ENCODE measurements at places on chromosomes 4 and X.

GRCh38 chrX:641671-642435 is 11.3 kb downstream of the SHOX start:
- DNase-seq = no peak

DNA sequence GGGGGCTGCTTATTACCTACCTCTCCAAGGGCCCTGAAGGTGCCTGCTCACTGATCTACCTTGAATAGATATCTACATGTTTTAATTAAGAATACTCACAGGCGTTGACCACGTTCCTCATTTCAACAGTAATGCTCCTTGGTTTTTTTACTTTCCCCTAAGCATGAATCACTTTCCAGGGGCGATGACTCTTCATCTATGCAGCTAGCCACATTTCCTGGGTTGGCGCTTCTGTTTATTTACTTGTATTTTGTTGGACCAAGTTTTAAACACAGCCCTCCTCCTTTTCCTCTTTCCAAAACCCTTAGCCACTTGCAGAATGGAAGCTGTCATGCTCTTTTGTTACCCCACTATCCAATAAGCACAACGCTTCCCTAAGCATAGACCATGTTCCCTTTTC is 50.8 kb downstream of the CBLL2 start:
- no peak for DNase-seq

DNA sequence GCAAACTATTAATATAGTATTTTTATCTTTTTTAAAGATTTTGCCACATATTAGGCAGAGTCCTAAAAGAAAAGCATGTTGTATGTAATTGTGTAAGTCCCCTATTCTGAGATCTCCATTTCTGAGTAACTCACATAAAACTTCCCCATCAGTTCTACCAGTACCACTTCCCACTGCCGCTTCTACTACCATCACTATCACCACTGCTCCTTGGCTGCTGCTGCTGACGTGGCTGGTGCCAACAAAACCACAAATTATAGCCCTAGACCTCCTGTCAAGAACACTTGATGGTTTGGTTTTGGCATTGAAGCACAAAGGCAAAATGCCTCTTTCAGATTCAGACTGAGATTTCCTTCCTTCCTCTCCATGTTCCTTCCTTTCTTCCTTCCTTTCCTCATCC is 106.4 kb downstream of the MMRN1 start:
- DNase-seq = no peak

DNA sequence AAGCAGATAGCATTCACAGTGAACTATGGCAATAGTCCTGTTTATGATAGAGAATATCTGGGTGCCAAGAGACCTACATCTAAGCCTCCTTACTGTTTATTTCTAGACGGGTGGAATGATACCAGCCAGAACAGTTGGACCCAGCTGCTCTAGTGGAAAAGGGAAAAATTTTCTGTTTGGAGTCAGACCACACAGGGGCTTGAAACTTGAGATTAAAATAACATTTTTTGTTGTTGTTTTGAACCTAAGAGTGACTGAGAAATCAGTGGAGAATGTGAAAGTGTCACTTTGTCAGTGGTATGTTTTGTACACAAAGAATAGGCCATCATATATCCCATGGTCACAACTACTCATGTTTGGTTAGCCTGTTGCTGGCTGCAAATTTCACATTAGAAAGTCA is 105.7 kb downstream of the AGTR2 start:
- no peak for DNase-seq

DNA sequence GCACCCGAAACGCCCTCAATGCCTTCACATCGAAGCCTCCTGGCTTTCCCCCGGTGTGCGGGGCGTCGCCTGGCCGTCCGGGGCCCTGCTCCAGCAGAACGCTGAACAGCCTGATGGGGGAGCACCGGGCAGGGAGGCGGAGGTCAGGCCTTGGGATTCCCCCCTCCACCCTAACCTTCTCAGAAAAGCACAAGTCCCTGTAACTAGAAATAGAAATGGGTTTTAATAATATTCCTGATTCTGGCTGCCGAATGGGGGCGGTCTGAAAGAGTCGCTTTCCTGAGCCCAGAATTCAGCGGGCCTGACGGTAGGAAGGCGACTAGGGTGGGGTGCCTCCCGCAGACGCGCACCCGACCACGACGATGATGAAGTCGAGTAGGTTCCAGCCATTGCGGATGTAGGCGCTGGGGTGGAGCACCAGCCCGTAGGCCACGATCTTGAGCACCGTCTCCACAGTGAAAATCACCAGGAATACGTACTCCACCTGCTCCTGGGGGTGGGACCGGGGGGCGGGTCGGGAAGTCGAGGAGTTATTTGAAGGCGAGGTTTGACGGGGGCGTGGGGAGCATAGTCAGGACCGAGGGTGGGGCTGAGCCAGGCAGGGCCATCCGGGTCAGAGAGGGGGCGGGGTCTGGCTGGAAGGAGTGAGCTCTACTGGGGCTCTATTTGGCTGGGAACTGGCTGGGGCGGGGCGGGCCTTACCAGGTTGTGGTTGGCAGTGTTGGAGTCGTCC is 2.5 kb downstream of the CACNA1F start:
- peak; percentile 22 for DNase-seq

DNA sequence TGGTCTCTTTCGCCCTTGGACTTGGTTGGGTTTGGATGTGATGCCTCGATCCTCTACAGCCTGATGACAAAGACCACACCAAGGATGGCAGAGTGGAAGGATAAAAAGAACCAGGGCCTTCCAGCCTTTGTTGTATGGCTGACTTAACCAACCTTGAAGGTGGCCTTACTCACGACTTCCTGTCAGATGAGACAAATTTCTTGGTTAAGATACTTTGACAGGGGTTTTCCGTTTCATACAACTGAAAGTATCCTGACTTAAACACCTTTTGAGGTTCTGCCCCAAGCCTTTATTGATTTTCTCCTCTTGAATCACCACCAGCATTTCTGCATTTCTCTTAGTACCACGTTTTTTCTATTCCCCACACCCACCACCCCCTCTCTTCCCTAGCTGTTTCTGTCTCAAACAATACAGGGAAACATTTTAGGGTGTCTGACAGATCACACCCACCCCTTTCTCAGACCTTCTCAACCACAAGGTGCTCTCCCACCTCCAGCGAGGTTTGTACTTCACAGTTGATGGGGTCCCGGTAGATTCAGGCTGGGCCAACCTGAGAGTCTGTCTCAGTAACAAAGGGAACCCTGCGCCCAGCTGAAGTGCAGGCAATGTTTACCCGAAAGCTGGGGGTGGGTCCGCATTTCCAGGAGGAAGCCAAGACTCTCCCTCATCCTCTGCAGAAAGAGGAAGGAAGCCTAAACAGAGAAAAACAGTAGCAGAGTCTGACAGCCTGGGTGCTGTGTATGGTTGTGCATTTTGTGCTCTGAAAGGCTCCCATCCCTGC is 5.0 kb upstream of the TSPAN5 start:
- DNase-seq = no peak

DNA sequence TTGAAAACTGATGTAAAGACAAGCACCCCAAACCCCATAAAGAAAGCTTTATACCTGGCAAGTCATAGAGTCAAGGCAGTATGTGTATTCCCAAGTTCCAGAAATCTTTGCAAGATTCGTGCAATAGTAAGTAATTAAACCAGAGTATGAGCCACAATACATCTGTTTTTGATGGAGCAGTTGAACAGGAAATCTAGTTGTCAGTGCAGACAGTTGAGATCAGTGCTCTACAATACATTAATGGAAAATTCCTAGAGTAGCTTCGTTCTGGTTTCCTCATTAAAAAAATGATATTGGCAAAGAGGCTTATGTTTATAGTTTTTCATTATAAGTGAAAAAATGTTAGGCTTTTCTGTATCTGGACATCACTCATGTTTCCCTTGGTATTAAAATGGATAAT is 575.3 kb downstream of the TRIML1 start:
- DNase-seq = no peak
